HuH-7 (cell line): ENCODE measurements at places on chromosomes 13 and 19.
A peak's percentile ranks its signal among the peaks of the same experiment; 100 is the strongest.

GRCh38 chr13:38697628-38698333 is 10.9 kb downstream of the FREM2 start:
- DNase-seq = no peak

- no peak for DNase-seq
These were observed 409 bp downstream of the FOSB start for GRCh38 chr19:45468159-45468651.

DNA sequence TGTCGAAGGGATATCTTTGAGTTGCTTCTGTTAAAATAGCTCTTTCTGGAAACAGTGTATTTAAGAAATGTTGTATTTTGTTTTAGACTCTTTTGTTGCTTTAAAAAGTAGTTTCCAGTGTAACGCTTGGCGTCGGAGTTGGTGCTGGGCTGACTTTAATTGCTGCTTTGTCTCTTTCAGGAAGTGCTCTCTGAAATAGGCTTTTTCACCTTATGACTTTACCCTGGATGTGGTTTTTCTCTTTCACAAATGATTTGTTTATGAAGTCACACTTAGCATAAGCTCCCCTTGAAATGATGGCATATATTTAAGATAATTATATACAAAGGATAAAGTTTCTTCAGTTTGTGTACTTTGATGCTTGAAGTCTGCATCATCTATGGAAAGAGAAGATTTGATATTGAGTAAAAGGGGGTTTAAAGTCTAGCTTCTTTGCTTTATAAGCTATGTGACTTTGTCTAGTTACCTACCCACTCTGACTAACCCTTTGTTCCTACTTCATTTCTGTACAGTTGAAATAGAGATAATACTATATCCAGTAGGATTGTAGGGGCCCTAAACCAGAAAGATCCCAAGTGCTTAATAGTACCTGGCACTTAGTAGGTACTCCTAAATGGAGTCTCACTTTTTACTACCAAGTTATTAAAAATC is at the start of gene GPR18:
TSS of gene GPR18 (minus strand) at position 170 of the 651 bp plus-strand sequence. CDS start 2,507 bp downstream, outside the sequence.
- no peak for DNase-seq

DNA sequence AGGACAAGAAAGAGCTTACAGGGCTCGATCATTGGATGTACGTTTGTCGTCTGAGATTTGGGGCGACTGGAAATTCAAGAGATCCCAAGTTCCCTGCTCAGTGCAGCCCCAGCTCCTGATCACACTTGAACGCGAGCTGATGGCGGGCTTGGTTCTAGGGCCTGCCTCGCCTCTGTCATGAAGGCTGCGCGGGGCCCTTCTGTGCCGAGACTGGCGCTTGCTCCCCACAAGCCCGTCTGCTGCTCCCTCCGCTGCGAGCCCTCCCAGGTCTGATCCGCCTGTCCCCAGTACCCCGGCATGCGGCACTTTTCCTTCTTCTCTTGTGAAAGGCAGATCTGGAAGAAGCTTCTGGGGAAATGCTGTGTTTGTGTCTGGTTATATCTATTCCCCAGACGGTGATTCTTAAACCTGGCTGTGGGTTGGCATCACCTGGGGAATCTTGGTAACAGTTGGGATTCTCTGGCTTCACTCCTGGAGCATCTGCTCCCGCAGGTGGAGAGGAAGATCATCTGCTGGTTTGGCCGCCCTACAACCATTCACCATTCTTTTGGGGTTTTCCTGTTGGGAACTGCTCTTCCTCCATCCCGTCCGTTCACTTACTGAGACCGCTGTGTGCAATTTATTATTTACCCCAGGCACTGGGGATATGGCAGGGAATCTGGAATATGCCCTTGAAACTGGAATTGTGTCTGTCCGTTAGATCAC is 43.6 kb downstream of the SIPA1L3 start:
- no peak for DNase-seq

- DNase-seq = no peak
These were observed 20.8 kb upstream of the IPO5 start for GRCh38 chr13:97932647-97933046.

DNA sequence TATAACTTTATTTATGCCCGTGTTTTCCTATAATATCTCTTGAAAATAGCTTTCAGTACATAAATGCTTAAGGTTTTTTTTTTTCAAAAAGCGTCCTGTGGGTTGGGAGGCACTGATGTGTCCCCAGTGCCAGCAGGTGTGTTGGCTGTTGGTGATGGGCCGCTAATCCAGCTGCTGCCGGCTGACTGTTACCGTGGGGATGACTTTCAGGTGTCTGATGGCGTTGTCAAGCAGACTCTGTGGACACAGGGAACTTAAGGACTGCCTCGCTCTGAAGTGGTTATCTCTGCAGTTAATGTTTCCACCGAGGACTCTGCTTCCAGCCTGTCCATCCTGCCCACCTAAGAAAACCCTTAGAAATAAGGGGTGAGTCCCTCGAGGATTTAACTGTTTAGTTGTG is 94.5 kb downstream of the ANKRD10 start:
- DNase-seq = no peak

GRCh38 chr19:992670-993055 is 7.6 kb upstream of the GRIN3B start:
- DNase-seq = no peak

GRCh38 chr13:39249982-39250381 is 211.7 kb downstream of the NHLRC3 start:
- DNase-seq = no peak

DNA sequence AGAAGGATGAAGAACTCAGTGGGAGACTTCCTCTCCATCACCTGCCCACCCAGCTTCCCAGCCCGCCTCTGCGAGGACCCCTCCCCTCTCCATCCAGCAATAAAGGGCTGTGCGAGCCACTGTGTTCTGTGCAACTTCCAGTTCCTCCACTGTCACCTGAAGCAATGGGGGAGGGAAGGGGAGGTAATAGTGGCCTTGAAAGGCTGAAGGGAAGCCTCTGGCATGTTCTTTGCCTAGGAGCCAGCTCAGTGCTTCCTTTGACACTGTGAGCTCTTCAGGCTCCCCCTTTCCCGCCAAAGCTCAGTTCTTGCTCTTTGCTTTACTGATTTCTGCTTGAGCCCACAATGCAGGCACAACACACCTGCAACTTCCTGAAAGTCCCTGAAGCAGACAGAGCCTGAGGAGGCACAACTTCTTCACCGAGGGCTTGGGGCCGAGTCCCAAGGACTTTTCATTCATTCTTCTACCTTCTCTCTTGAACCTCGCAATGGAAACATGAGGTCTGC is 73.2 kb upstream of the DOCK9 start:
- DNase-seq = no peak

GRCh38 chr13:37929308-37929707 is 59.7 kb upstream of the TRPC4 start:
- no peak for DNase-seq

DNA sequence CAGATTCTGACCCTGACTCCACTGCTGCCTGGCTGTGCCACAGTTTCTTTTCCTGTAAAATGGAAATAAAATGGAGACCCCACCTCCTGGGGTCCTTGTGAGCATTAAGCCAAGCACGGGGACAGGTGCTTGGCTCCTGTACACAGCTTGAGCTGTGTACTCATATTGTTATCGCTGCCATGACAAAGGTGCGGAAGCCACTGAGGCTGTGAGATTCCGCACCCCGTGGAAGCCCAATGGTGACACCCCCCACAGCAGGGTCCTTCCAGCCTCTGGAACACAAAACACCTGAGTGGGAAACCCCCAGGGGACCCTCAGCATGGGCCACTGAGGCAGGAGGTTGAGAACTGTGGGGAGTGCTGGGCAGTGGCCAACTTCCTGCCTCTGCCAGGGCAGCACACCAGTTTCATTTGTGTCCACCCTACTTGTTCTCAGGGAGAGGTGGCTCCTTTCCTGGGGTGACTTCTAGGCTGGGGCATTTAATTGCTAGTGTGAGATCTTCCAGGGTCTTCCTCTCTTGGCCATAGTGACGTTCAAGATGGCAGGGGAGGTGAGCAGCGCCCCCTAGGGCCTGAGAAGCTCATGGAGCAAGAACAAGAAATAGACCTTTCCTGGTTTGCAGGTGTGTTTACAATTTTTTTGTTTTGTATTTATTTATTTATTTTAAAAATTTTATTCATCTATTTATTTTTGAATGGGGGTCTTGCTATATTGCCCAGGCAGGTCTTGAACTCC is 5.4 kb upstream of the JSRP1 start:
- no peak for DNase-seq

GRCh38 chr13:77118134-77118533 is 91.2 kb upstream of the FBXL3 start:
- no peak for DNase-seq

- no peak for DNase-seq
These were observed 27.4 kb downstream of the STARD13 start for GRCh38 chr13:33257841-33258807.

DNA sequence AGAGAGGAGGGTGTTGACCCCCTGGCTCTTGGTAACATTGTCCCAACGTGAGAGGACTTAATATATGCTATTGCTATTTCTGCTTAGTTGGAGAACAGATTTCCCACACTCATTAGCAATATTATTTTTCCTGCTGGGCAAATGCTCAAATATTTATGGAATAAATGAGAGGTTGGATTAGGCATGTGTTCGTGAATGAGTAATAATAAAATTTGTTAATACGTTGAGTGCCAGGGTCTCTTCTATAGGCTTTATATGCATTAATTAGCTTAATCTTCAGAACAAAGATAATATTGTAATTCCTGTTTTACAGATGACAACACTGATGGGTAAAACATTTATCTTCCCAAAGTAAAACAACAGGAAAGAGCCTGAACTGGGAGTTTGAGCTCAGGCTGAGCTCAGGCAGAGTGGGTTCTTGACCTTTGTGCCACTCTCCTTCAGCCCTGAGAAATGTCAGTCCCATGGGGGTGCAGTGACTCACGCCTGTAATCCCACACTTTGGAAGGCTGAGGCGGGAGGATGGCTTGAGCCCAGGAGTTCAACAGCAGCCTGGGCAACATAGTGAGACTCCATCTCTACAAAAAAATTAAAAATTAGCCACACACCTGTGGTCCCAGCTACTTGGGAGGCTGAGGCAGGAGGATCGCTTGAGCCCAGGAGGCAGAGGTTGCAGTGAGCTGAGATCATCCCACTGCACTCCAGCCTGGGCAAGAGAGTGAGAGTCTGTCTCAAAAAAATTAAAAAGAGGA is 1.2 kb downstream of the ZNF233 start:
- no peak for DNase-seq

DNA sequence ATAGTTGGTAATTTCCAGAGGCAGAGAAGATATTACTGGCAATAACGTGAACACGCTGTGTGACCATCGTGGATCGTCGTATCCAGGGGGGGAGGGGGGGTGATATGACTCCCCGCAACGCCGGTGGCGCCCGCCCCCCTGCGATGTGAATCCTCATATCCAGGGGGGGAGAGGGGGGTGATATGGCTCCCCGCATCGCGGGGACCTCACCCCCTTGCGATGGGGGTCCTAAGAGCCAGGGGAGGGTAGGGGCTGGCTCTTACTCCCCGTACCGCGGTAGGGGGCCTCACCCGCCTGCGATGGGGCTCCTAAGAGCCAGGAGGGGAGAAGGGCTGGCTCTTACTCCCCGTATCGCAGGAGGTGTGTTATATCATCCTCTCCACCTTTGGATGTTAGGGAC is 31.3 kb upstream of the RGCC start:
- no peak for DNase-seq

DNA sequence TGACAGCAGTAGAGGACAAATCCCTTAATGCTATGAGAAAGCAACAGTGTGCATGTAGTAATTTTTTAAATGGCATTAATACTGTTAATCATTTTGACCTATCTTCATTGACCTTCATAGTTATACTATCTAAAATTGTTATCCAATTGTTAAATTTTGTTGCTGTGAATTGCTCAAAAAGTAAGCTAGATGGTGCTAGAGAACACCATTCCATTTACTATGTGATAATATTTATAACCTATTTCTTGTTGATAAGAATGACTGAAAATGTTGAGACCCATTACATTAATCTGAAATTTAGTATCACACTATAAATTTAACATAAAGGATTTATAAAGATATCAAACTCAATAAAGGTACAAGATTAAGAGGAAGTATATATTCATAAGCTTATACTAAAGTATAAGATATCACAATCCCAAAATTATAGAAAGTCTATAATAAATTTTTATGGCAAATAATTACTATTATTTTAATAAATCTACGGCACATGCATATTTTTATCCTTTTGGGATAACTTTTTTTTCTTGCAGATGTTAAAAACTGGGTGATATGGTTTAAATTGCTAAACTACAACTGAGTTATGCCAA is 1573.3 kb downstream of the PCDH9 start:
- no peak for DNase-seq

DNA sequence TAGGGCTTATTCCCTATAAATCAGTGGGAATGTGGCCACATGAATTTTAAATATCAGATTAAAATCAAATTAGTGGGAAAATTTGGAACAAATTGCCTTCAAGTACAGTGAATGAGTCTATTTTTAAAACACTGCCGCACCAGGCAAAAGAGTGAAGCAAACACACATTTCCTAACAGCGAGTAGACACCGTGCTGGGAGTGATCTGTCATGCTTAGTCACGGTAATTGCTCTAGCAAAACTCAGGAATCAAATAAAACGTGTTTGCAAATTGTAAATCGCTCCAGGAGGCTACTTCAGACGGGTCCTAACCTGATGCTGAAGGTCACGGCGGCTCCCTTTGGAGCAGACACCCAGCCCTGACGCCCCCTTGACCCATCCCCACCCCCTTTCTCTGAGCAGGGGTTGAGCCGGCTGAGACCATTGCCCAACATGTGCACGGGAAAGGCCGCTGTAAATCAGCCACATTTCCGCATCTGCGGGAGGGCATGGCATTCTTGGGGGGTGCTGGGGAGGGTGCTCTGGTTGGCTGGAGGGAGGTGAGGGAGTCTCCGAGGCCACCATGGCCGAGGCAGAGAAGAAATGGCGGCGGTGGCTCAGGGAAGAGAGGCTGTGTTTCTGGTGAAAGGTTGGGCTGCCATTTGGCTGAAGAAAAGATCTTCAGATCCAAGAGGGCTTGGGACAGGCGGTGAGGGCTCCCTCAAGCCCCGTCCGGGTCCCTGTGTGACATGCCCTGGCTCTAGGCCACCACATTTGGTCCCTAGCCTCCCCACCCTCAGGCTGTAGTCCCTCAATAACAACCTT is 8.9 kb downstream of the CEBPA start:
- DNase-seq = peak; percentile 93

- no peak for DNase-seq
These were observed 92.7 kb downstream of the ZNF737 start for GRCh38 chr19:20472854-20473253.

DNA sequence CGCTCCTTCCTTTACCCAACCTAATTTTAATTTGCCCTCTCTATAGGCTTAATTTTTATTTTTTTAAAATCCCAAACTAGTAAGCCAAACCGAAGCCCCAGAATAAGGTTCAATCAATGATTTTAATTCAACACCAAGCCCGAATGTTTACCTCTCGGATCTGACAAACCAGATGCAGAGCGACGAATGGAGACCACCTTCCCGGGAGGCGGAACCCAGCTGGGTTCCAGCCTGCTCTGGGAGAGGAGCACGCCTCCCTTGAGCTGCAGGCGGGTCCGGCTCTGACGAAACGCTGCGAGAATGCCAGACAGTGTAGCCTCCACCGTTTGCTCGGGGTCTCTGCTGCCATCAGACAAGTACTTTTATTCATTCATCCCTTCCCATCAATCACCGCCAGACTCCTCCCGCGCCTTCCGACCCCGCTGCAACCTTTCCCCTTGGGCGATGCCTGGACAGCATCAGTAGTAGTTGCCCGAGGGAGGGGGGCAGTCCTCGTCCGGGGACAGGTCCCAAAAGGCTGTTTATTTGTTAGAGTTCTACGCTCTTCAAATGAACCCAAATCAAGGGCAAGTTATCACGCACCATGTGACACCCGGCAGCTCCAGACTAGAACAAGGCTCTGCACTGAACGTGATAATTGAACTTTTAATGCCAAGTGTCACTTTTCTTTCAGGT is 752 bp upstream of the EDNRB start:
- DNase-seq = peak; percentile 30
